D721Med (cell line): ENCODE measurements at places on chromosomes 12 and 14.

DNA sequence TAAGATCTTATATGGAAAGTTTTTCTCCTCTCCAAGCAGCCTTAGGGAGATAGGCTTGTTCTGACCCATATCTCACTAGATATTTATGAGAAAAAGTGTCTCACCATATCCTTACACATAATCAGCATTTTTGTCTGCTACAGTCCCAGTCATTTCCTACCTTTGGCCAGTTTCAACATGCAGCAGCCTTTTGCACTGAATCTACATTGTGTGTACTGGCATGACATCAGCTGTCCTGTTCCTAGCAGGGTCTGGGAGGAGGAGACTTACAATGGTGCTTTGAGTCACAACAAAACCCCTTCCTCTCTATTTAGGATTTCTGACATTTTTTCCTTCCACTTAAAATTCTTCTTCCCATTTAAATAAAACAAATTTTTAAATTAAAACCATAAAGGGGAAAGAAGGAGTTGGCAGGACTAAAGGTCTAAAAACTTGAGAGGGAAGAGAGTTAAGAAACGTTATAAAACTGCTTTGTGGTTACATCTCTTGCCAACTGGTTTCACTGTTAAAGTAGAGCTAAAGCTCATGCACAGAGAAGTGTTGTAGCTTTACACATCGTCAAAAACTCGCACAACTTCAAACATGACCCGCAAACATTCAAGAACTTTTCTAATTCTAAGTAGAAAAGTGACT, 53.3 kb upstream of the CERS5 start:
- DNase-seq: no peak

- no peak for DNase-seq
Observed at GRCh38 chr12:121751034-121751433, 38.5 kb downstream of the TMEM120B start.

DNA sequence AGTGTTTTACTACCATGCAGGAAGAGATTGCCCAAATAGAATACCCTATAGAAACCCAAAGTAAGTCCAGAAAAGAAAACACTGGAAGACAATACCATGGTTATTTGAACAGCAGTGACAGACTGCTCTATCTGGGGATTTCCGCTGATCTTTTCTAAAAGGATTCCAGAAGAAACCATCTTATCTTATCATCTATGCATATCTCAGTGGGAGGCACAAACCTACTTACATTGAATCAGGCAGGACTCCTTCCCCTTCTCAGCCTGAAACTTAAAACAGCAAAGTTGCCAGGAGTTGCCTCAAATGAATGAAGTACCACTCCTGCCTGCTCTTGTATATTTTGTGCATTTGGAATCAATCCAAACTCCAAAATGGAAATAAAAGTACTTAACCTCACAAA, 56.7 kb upstream of the NR2C1 start:
- DNase-seq: no peak

- DNase-seq: no peak
Observed at GRCh38 chr14:44564908-44565307, 57.8 kb upstream of the FSCB start.

DNA sequence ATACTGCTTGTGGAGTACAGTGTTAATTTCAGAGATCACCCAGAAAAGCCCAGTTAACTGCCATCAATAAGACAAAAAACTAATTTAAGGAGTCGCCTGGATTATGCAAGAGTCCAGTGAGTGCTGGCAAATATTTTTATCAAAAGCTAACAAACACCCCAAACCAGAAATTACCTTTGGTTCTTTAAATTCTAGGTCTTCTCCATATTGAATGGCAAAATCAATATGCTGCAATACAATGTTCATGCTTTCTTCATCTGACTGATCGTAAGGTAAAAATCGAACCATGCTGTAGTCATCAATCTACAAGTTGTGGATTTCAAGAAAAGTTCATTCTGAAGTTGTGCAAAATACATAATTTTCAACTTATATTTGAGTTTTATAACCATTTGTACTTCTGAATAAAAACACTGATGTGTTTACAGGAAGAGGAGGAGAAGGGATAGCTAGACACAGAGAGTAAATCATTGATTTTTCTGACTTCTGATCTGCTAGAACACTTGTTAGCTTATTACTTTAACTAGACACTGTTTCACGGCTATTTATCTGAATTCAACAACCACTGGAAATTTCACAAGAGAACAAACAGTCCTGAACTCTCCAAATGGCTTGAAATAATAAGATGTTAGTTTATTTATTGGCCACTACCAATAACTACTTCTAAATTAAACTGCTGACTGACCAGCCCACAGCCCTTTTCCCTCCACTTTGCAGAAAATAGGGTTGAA, 3.6 kb upstream of the ARPC3 start:
- DNase-seq: no peak

DNA sequence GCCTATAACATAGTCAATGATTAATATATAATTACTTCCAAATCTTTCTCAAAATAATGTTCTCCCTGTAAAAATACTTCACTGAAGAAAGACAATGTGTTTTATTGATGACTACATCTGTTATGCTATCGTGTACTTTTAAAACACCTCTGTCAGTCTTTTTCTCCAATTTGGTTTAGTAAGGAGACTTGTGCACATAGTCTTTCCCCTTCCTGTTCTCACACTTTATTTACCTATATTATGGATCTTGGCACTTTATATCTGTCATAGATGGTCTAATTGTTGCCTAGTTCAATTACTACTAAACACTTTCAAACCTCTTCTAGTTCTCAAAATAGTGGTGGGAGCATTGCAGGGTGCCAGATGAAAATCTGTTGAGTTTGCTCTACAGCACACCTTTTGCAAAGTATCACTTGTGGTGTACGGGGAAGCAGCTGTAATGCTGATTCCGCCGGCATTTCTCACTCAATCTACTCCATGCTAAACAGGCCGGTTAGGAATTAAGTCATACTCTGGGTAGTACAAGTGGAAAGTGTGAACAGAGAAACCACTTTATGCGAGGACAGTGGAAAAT, 1.1 kb upstream of the INSM2 start:
- no peak for DNase-seq

DNA sequence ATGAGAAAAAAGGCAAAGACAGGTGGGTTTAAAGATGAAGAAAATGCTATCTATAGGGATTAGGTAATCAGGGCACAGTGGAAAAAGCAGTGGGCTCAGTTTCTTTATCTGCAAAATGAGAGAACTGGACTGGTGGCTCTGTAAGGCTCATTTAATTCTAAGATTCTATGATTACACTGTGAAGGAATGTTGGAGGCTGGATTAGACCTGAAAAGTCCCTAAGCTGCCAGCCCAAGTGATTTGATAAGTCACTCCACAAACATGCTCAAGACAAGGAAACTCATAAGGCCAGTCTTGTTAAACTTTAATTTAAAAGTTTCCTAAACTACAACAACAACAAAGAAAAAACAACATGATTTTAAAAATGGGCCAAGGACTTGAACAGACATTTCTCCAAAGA, 75.1 kb downstream of the DCAF5 start:
- DNase-seq: no peak

GRCh38 chr12:113459981-113460380, 11.7 kb downstream of the LHX5 start:
- no peak for DNase-seq

GRCh38 chr12:115404761-115405470, 720.9 kb upstream of the TBX3 start:
- DNase-seq: no peak

DNA sequence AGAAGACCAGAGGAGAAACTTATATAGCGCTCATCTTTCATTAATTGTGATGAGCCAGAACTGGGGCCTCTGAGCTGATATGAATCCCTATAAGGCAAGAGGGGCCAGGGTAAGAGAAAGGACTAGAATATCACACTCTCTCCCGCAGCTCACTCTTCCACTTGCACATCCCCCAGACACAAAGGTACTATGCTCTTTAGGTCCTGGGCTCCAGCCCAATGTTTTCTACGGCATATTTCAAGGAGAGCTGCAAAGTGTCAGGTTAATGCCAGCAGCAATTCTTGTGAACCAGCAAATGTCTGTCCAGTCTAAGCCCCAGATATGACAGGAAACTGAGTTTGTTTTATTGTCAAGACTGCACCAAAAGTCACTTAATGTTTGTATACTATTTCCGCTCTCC, 29.4 kb downstream of the PPP2R5E start:
- no peak for DNase-seq

DNA sequence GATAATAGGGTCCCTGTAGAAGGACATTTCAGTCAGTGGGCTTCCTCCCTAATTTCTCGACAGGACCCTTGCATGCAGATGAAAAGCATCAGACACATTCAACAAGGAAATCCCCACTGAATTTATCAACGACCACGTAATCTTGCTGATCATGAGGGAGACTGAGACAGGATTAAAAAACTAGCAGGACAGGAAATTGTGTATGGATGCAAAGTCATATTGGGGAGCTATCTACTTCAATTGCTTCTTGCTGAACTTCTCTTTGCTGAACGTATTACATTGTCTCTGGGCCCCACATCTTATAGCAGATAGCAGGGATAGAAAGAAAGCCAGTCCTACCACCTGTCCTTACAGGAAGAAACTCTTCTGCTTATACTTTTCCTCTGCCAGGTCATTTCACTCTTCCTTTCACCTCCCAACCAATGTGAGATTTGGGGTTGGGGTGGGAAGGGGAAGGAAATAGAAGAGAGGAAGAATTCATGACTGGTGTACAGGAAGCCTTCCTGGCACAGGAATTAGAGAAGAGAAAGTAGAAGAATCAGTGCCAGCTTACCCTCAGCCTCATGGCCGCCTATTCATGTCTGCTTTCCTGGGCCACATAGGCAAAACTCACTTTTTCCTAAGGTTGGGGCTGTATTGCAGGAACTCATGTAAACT, 333.3 kb downstream of the ZFP36L1 start:
- no peak for DNase-seq

DNA sequence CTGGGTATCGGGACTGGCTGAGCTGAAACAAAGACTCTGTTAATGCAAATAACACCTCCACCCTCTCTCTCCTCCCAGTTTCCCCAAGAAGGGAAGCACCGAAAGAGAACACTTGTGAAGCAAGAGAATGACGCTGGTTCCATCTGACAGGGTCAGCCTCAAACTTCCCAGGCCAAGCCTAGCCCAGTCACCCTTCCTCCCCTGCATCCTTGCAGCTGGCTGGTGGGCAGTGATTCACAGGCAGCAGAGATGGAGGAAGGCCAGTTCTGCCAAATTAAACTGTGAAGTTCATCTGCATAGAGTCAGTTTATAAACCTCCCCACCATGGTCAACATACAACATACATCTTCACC, 2.8 kb downstream of the LRRC74A start:
- DNase-seq: no peak

DNA sequence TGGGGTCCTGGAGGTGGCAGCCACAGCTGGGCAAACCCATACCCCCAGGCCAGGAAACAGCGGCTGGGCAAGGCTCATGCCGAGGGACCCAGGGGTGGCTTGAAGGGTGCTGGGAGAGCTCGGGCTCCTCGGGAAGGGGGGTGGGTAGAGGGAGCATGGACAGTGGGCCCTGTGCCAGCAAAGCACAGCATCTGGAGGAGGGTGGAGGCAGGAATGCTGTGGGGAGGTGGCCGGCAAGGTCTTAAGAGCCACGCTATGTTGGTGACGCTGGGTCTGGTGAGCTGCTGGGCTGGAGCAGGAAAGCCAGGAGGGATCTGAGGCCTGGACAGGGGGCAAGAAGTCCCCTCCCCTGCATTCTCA, 48.2 kb upstream of the DLK1 start:
- no peak for DNase-seq

DNA sequence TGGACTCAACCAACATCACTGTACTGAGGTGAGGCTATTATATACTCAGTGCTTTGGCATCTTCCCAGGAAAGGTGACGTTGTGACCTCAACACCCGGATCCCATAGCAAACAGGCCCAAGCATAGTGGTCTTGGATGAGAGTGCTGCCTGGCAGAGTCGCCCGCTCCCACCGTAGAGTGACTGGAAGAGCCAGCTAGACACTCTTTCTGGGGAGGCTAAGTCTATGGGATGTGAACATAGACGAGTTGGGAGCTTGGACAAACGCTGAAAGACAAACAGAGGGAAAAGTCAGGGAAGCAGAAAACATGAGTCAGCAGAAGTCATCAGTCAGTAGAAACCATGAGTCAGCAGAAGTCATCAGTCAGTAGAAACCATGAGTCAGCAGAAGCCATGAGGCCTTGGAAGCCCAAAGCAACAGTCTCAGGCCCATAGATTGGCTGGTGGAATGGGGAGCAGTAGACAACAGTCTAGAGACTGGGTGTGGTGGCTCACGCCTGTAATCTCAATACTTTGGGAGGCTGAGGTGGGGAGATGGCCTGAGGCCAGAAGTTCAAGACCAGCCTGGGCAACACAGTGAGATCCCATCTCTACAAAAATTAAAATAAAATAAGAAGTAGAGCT, 66.4 kb upstream of the MAP1LC3B2 start:
- DNase-seq: no peak

DNA sequence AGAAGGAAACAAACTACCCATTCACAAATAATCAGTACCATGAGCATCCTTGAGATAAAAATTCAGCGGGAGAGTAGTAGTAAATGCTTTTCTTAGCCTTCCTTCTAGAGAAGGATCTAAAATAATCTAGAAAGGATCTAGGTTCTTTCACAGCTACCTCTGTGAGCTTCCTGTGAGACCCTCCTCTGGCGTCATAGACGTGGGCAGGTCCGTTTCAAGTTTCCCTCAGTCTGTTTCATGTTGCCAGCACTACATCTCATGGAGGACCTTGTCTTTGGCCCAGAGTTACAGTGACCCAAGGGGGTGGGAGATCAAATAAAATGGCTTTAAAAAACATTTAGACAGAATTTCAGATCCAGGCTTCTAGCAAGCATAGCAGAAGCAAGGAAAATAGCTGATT, 13.6 kb downstream of the DAAM1 start:
- DNase-seq: no peak

DNA sequence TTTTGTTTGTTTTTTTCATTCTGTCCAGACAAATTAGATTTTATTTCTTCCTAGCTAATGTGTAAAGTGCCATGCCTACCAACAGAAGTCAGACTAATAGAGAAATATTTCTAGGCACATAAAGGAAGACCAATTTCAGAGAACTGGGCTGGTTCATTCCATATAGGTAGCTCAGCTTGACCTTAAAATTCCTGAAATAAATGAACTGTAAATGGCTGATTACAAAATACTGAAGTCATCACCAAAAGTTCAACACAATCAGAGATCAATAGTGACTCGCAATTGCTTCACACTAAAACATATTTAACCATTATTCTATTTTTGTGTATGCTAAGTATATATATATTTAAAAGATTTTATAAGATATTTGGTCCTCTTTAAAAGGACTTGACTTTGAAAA, 34.2 kb downstream of the PTPRB start:
- DNase-seq: no peak

- DNase-seq: no peak
Observed at GRCh38 chr12:50720501-50720900, 43.4 kb upstream of the ATF1 start.

GRCh38 chr12:76006028-76006925, 25.3 kb downstream of the PHLDA1 start:
- no peak for DNase-seq

DNA sequence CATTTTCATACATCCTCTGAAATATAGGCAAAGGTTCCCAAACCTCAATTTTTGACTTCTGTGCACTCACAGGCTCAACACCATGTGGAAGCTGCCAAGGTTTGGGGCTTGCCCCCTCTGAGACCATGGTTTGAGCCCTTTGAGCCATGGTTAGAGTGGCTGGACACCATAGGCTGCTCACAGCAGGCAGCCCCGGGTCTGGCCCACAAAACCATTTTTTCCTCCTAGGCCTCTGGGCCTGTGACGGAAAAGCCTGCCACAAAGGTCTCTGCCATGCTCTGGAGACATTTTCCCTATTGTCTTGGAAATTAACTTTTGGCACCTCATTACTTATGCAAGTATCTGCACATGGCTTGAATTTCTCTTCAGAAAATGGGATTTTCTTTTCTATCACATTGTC, 1113.2 kb upstream of the ATXN7L3B start:
- no peak for DNase-seq

- DNase-seq: no peak
Observed at GRCh38 chr14:76643887-76644286, 117.4 kb upstream of the VASH1 start.
